ENCODE measurements at places on chromosomes 3 and 15.

DNA sequence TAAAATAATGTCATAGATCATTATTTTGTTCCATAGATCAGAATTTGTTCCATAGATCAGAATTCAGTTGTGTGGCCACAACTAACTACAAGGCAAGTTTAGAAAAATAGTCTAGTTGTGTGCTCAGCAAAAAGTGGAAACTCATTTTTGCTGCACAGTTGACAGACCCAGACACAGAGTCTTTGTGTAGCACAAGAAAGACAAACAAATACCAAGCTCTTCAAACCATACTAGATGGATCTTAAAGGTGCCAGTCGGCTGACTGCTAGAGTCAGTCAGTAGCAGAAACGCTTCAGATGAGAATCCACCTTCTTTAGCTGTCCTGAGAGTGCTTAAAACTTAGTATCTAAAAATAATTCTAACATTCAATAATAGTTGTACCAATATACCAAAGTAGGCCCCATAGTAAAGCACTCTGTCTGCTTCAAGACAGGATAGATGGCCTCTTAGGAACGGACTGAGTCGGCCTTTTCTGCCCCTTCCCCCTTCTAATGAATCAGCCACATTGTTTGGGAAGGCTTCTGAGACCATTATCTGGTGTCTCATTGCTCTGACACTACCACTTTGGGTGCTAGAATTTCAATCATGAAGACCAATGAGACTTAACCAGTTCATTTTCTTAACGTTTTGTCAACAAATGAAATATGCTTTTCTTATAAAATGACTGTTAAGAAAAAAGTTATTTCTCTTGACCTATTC lies 27.7 kb upstream of the SLC4A7 start:
- no peak for DNase-seq

DNA sequence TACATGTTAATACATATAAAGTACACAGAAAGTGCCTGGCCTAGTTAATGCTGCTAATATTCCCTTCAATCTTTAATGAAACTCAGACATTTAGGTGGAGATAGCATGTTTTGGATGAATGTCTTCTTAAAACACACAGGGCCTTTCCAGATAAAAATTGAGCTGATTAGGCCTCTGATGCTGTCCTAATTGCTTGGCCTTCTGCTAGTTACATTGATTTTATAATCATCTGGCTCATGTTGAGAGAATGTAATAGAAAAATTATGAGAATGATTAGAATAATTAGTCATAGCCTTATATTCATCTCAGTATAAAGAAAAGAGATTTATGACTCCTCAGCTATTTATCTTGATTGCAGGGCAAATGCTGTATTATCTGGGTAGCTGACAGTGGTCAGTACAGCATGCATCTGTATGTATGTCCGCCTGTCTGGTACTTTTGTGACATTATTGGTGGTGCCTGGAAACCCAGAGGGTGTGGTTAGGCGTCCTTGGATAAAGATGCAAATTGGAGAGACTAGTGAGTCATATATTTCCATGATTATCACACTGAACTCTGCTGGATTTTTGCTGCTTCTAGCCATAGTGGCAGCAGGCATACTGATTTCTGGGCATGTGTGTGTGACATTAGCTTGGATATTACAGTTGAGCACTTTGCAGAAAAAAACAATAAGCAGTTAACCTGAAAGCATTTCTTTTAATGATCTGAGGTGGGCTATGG lies 120.8 kb downstream of the FEZF2 start:
- no peak for DNase-seq

DNA sequence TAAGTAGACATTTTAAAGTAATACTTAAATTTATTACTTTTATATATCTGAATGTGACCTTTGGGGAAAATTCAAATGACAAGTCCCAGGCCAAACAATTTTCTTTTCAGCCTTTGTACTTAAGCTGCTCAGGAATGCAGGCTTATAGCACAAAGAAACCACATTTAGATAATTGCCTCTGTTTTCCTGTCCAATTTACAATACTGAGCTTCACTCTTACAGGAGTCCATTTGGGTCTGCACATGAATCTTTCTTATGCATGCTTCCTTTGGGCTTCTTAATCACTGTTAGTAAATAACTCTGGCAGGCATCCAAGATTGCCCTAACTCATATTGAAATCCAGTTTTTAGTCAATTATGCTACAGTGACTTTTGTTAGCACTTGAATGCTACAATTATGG lies 459.4 kb upstream of the TGFBR2 start:
- no peak for DNase-seq

DNA sequence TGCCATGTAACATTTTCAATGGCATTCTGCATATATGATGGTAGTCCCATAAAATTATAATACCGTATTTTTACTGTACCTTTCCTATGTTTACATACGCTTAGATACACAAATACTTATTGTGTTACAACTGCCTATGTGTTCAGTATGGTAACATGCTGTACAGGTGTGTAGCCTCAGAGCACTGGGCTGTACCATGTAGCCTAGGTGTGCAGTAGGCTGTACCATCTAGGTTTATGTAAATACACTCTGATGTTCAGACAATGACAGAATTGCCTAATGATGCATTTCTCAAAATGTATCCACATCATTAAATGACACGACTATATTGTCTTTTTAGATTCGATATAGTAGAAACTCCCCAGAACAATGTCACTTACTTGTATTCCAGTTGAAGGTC lies 22.7 kb downstream of the CD80 start:
- no peak for DNase-seq

GRCh38 chr3:43394041-43394554 lies 107.8 kb downstream of the SNRK start:
- no peak for DNase-seq

DNA sequence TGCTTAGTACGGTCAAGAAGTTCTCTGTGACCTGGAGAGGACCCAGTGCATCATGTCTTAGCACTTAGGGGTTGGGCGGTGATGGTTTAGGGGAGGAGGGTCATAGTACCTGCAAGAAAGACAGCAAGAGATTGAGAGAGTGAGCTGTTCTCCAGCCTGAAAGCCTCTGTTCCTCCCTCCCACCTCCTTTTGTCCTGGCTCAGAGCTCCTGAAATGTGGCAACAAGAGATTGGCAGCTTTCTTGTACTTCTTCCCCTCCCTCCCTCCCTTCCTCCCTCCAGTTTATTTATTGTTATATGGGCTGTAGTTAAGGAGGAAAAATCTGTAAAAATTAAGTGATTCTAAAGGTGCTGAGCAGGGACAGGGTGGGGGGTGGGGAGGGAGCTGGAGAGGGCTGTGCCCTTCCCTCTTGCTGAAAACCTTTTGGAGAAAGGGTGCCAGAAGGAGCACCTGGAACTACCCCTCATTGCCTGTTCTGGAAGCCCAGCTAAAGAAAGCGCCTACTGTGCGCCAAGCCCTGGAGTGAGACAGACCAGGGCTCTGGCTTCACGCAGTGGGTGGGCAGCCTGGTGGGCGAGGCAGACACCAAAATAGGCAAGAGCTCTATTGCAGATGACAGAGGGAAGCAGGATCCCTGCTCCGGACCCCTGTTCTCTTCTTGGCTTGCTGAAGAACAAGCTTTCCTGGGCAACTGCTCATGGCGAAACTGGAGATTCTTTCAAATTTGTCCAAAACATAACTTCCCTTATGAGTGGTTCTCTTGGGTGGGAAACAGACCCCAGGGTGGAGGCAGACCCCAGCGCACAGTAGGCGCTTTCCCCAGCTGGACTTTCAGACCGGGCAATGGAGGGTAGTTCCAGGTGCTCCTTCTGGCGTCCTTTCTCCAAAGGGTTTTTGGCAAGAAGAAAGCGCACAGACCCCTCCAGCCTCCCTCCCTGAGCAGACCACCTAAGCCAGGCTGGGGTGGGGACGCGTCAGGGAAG lies 35.6 kb downstream of the LINGO1 start:
- no peak for DNase-seq

- DNase-seq = no peak
Measured at GRCh38 chr3:77513542-77513941, 473.6 kb downstream of the ROBO2 start.

DNA sequence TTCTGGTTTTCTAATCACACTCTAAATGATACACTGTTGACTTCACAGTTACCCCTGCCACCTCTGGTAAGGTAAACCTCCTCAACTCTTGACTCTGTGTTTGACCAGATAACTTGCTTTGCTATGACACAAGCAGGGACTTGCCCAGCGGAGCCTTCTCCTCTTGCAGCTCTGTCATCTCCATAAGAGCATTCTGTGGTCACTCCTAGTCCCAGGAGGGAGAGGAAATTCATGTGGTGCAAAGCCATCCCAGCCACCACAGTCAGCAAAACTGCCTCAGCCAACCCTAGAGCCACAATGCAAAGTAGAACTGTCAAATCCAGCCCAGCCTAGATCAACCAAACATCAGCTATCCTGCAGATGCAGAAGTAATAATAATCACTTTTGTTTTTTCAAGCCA lies 144.7 kb upstream of the GADL1 start:
- DNase-seq = no peak

DNA sequence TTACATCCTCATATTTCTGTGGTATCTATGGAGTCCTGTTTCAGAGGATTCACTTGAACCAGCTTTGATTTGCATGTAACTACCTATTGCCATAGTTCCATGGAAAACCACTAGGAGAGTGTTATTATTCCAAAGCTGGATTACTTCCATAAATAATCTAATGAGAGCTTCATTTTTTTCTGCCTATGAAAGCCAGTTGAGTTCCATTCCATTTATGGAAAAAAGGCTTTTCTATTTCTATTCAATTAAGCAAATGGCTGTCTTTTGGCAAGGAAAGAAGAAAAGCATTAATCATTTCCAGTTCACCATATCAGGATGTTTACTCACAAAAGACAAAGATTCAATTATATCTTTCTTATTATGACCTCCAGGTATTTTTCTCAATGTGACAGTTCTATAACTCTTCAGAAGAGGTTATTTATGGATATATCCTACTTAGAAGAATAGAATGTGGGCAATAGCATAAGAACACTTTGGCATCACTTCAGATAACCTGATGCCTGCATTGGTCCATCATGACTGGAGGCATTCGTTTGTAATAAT lies 259.9 kb upstream of the ZPLD1 start:
- no peak for DNase-seq

DNA sequence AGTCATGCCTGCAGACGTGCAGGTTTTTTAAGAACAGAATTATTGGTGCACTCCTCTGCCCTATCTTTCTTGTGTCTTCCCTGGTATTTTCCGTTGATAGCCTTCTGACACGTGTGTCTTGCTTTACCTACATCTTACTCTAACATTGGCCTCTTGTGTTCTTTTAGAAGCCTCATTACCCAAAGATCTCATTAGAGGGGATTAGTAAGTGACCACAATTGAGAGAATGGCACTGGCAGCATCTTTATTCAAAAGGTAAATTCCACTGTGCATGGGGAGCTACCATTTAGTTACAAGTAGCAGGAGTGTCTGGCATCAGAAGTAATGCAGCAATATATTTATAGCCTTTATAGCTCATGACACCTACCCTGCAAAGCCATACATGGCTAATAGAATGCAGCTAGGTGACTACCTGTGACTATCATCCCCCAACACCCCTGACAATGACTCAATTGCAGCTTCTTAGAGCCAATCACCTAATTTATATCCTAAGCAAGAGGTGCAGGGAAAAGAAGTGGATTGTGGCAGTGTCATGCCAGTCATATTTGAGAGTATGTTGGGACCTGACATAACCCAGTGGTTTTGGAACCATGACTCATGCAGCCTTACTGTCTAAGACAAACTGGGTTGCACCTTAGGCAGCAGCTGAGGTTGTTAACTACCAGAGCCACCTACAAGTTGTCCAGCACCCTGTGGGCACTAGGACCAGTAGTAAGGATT lies 164.8 kb downstream of the GRM7 start:
- DNase-seq = no peak

DNA sequence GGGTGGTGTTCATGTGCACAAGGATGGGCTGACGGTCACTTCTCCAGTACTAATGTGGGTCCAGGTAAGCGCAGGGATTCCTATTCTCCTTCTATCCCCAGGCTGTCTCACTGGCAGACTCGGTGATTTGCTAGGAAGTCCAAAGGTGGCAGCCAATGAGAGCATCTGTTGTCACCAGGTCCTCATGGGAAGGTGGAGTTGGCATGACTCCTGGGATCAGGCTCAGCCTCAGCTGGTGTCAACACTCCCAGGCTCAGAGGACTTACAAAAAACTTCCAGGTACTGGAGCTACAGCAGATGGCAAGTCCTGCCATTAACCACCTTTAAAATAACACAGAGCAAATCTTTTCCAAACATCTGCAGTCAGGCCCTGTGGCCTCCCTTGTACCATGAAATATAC lies 13.8 kb downstream of the XYLB start:
- DNase-seq = no peak

GRCh38 chr3:35438101-35438500 lies 201.2 kb upstream of the ARPP21 start:
- DNase-seq = no peak

GRCh38 chr15:66881173-66881905 lies 179.3 kb downstream of the SMAD6 start:
- no peak for DNase-seq

DNA sequence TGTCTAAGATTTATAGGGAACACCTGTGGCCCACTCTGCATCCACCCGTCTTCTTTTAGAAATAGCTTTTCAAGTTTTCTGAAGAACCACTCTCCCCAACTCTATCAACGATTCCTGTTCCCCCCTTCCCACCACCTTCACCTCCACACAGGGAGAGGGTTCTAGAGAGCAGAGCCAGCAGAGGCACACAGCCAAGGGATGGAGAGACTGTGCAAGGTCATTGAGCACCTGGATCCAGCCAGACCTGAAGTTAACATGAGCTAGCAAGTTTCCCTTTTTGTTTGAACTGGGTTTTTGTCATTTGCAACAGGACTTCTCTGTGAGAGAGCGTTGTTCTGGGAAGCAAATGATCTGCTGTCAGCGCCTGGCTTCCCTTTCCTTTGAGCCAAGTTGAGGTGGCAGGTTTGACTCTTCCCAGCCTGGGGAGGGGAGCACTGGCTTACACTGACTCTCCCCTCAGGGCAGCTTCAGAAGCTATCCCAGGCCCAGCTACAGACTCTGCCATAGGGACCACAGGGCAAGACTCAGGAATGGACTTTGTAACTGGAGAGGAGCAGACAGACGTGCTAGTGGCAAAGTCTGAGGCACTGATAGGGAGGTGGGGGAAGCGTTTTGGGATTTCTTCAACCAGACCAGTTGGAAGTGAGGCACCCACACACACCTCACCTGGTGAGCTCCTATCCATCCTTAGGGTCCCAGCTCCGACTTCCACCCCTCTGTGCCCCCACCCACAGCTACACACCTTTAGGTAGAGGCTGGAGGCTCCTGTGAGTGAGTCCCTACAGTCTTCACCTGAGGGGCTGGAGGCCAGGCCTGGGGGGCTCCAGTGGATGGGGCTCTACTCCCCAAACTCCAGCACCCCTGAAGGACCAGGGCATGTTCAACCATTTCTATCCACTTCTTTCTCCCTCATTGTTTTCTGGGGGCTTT lies 19.4 kb upstream of the PLXNA1 start:
- DNase-seq = no peak

GRCh38 chr15:48984811-48985352 lies 21.2 kb upstream of the SHC4 start:
- DNase-seq = no peak

GRCh38 chr3:70861855-70862254 lies 549.4 kb upstream of the MDFIC2 start:
- DNase-seq = no peak

Measured in NCI-H774 (cell line).